NCI-H1694 (cell line): ENCODE measurements at places on chromosomes 11 and 22.

DNA sequence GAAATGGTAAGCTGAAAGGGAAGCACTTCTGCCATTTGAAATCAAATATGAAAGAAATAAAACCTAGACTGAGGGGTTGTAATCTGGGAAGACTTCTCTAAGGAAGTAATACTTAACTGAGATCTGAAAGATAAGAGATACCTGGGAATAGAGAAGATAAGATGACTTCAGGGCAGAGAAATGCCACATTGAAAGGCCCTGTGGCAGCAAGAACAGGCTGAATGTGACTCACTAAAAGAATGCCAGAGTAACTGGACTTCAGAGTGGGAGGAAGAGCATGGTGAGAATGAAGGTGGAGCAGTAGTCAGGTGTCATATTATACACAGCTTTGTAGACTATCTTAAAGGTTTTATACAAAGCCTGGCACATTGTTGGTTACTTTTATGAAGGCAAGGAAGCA lies 17.6 kb downstream of the CALCA start:
- DNase-seq: no peak

DNA sequence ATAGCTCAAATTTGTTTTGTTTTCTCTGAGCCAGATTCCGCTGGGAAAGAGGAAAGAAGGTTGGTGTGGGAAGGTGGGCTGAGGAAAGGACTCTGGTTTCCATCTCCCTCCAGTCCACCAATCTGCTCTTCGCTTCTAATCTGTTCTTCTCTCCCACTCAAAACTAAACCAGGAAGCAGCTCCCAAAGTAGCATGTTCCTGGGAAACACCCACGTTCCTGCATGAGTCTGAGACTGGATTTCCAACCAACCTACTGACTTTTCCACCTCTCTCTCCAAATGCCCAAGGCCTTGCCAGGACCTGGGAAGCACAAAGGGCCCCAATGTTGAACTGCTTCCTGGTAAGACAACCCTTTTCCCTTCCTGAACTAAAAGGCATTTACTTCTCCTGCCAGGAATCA lies 110.2 kb downstream of the WT1 start:
- DNase-seq: no peak

DNA sequence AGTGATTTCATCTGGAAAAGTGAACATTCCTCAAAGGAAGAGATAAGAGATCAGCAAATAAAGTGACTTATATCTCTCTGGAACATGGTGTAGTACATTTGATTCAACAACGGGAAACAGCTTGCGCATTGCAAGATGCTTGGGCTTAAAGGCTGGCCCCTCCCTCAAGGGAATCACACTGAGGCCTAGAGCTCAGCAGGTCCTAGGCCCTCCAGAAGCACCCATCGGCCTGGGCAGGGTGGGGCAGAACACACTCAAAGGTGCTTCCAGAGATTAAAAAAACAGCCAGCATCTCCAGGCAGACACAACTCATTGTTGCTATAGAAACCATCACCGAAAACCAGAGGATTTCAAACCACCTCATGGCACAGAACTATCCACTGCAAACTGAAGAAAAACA lies 69.0 kb upstream of the ARFGAP3 start:
- DNase-seq: no peak

- DNase-seq: no peak
Measured at GRCh38 chr11:66856496-66857233, at the start of gene LRFN4. LRFN4 (plus strand) TSS chr11:66857064; CDS start chr11:66857745, 681 bp downstream.

DNA sequence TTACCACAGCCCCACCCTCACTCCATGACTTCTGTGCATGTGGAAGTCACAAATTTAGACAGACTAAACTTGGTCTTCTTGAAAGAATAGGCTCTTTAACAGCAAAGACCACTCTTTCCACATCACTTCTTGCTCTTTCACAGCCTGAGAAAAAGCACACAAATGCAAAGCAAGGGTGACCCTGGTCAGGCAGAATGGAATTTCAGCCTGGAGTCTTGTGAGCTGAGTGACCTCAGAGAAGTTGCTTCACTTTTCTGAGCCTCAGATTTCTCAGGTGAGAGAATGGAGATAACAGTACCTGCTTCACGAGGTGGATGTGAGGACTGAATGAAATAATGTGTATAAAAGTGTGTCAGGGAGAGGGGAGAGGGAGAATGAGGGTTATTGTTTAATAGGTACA lies 26.8 kb upstream of the LIPT2 start:
- no peak for DNase-seq

DNA sequence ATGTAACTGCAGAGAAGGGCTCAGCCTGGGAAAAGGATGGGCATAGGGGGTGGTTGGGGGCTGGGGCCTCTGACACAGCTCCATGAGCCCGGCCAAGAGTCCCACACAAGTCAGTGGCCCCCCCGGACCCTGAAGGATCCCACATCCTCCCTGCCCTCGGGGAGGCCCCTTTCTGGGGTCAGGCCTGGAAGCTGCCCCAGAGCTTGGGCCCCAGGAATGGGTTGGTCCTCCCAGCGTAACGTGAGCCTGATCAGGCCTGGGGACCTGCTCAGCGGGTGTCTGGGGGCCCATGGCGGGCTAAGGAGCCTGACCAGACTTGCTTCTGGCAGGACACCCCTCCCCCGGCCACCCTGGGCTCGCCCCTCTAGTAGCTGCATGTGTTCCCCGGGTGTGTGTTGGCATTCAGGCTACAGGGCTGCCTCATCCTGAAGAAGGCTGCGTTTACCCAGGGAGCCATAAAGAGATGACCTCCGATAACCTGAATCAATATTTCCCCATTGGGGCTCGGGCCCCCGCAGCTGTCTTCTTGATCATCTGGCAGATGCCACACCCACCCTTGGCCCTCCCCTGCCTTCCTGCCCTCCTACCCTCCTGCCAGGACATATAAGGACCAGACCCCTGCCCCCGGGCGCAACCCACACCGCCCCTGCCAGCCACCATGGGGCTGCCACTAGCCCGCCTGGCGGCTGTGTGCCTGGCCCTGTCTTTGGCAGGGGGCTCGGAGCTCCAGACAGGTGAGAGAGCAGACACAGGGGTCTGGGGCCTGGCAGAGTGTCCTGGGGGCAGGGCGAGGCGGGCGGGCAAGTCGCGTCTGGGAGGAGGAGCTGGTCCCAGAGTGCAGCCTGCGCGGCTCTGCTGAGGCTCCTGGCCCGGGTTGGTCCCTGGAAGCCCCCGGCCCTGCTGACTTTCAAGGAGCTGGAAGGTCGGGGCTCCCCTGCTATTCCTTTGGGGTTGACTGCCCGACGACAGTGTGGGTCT lies at the start of gene MUC2:
Gene MUC2, plus strand, starts transcription at position 631 of the 978 bp plus-strand sequence.
- no peak for DNase-seq
